ENCODE measurements at places on chromosomes 5 and 9.

GRCh38 chr5:94260096-94260495 lies 358.3 kb downstream of the KIAA0825 start:
- DNase-seq: no peak

- DNase-seq: no peak
Observed at GRCh38 chr5:154320224-154321089, 125.3 kb upstream of the SAP30L start.

DNA sequence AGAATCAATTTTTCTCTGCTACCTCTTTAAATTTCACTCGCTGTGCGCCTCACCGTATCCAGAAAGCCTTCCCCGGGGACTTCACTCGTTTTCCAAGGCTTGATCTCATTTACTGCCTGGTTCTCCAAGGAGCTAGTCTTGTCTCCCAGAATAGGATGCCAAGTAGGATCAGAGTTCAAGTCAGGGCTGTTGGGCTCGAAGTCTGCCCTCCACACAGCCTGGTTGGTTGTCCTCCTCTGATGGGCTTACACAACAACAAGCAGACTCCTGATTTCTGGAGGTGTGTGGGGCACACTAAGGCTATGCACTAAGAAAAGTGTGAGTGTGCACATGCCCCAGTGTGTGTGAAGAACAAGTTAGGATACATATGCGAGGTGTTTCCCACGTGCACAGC lies 14.0 kb upstream of the TNIP1 start:
- no peak for DNase-seq

- DNase-seq: no peak
Observed at GRCh38 chr9:88233091-88233490, 94.8 kb upstream of the SPATA31C2 start.

GRCh38 chr5:78905084-78905938 lies 79.8 kb downstream of the ARSB start:
- DNase-seq: no peak

DNA sequence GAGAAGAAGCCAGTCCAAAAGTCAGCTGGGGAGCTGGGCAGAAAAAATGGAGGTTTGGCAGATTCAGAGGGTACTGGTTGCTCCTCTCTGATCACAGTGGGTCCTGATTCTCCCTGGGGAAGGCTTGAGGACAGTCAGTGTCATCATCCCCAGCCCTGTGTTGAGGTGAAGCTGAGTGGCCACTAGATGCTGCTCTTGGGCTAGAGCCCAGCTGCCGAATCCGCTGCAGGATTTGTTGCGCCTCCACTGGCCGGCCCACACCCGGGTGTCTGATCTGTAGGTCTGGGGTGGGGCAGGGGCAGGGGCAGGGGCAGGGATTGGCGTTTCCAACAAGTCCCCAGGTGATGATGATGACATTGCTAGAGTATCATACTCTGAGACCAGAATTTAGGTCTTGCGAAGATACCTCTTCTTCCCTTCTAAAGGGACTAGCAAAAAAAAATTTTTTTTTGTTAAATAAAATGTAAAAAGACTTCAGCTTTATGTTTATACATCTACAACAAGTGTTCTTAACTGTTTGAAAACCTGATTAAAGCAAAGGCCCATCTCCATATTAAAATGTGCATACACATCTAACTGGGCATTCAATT lies 106.8 kb downstream of the PDE6A start:
- DNase-seq: peak; percentile 38

- no peak for DNase-seq
Observed at GRCh38 chr5:153496835-153497234, 6.4 kb downstream of the GRIA1 start.

DNA sequence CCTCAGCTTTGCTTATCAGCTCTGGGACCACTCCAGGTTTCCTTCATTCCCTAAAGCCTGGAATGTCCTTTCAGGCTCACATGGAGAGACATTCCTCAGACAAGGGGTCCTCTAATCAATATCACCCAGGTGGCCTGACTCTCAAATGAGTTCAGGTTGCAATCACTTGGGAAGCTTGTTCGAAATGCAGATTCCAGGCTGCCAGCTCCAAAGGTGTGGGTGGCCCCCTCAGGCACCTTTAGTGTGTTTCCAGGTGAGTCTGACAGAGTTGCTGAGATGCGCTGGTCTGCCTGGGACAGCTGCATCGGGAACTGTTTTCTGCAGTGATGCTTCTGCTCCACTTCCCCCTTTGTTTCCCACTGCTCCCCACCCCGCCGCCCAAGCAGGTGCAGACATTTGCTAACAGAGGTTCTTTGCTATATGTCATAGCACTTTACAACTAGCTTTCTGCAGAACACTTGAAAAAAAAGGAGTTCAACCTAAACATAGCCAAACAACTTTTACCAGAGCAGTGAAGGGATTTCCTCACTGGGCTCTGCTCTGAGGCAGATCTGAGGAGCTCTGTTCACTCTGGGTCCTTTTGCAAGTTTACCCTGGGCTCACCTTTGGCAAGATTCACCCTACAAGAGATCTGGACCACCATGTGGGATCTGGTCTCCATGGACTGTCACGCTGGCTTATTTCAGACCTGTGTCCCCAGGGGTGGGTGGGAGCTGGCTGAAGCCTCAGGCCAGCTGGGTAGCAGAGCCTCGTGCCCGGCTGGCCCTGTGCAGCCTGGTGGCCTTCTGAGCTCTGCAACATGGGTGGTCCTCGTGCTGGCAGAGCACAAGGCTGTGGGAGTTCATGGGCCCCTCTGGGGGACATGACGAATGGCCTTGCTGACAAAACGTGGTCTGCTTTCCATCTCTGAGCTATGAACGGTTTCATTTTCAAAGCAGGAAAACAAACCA lies 539.6 kb downstream of the CCDC171 start:
- peak; percentile 51 for DNase-seq

- DNase-seq: no peak
Observed at GRCh38 chr9:106964329-106964728, 101.4 kb downstream of the ZNF462 start.

DNA sequence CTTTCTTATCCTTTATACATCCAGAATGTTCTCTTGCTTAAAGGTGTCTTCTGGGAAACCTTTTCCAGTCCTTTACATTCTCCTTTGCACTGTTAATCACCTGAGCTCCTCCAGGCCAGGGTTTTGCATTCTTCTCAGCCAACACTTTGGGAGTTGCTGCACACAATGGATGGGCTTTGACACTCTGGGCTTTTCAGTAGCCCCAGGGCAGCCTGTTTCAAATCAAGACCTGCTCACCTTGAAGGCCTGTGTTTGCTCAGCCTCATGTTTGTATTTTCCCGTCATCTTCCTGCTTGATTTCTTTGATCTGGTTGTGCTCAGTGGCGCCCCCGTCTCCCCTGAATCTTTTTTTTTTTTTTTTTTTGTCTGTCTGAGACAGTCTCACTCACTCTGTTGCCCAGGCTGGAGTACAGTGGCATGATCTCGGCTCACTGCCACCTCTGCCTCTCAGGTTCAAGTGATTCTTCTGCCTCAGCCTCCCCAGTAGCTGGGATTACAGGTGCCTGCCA lies 41.0 kb downstream of the DMRT1 start:
- no peak for DNase-seq

Measured in mucosa of gallbladder (tissue), 1 donor.